ENCODE measurements at places on chromosomes 12 and 14.
A peak's percentile ranks its signal among the peaks of the same experiment; 100 is the strongest.

DNA sequence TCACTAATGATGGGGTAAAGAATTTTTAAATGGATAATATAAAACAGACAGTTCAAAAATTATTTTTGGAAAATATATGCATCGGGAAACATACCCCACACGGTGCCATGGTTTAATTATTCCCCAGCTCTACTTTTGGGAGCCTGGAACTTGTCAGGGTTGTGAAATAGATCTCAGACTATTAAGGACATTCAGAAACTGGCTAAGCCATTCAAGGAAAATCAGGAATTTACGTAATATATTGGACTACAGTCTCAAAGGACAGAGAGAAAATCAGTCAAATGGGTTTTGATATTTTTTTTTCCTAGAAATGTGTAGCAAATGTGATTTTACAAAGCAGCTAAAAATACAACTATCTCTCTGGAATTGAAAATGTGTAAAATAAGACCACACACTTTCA, 57.6 kb upstream of the MON2 start:
- no peak for DNase-seq

GRCh38 chr12:106358396-106359241, 1.1 kb downstream of the POLR3B start:
- DNase-seq, result no peak

GRCh38 chr12:93336291-93336741, 41.4 kb upstream of the NUDT4 start:
- DNase-seq, result no peak

DNA sequence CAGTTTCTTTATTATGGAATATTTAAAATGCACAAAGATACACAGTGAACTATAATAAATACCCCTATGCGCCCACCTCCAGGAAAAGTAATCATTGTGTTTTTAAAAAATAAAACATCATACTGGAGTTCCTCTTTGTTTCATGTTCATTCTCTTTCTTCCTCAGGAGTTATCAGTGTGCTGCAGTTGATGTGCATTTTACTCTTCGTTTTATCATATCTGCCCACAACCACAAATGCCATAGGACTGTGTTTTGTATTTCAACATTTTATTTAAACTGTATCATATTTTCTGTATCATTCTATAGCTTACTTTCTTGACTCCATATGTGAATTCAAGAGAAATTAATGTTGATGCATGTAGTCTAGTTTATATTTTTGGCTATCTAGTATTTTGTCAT, 53.9 kb downstream of the TSHR start:
- DNase-seq, result no peak

- DNase-seq, result no peak
Observed at GRCh38 chr14:34138175-34138574, 187.3 kb upstream of the EGLN3 start.

DNA sequence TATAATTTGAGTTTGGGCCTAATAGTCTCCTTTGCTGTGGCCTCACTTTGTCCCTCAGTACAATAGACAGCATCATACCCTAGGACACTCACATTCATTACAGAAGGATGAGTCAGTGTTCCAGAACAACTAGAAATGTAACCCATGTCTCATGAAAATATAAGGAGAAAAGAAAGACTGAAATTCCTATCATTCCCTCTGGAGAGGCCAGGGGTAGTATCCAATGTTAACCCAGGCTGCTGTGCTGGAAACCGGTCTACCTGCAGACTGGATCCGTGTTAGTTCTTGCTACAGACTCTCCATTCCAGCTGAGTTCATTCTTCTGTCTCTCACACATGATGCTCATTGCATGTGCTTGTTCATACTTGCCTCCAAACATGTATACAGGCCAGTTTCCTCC, 75.8 kb upstream of the HOXC13 start:
- DNase-seq, result no peak

- peak; percentile 75 for DNase-seq
Observed at GRCh38 chr12:130916241-130916911, 37.3 kb upstream of the ADGRD1 start.

- no peak for DNase-seq
Observed at GRCh38 chr12:65739606-65740005, 84.7 kb upstream of the HMGA2 start.

- DNase-seq, result peak; percentile 15
Observed at GRCh38 chr12:39764944-39765560, 145.4 kb upstream of the ABCD2 start.

DNA sequence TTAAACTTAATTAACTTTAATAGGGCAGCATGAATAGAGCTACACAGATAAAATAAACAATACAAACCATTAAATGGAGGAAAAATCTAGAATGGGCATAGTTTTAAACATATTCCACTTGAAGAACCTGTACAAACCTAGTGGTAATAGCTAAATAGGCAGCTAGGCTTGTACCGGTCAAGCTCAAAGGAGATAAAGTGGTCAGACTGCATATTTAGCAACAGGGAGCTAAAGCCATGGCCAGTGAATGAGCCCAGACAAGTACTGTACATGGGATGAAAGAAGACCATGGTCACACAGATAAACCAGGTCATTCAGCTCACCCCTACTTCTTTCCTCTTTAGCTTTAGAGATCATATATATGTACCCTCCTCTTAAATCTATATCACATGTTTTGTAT, 186.6 kb upstream of the KRR1 start:
- no peak for DNase-seq

DNA sequence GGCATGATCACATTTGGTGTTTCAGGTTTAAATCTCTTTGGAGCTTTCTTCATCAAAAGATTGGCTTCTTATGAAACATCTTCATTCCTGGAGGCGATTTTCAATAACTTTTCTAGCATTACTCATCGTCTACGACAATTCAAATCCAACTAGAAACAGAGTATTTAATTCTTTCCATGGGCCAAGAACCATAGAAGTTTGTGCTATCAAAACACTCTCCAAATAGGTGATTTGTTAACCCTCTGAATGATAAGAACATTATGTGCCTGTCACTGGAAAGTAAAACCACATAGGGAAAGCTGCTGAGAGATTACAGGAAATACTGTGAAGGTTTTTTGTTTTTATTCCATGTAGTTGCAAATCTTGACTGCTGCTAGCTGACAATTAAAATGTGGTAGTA, 6.9 kb upstream of the DCN start:
- DNase-seq, result no peak

- no peak for DNase-seq
Observed at GRCh38 chr12:41274643-41275042, 86.5 kb downstream of the PDZRN4 start.

- DNase-seq, result peak; percentile 21
Observed at GRCh38 chr12:44015333-44015941, 179.6 kb downstream of the TMEM117 start.

DNA sequence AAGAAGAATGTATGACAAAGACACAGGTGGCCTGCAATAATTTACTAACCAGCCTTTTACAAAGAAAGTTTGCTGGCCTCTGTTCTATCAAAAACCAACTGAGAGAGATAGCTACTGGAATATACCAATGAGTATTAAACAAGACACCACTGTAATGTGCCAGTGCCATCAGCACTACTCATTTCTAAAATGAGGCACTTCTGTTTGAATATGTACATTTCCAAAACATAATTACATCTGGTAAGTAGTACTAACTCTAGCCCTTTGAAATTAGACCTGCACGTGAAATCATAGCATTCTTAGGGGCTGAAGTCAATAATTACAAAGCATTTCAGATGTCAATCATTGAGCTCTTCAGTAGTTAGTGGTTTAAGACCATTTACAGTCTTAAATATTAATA, 6.9 kb upstream of the SYCP3 start:
- no peak for DNase-seq

DNA sequence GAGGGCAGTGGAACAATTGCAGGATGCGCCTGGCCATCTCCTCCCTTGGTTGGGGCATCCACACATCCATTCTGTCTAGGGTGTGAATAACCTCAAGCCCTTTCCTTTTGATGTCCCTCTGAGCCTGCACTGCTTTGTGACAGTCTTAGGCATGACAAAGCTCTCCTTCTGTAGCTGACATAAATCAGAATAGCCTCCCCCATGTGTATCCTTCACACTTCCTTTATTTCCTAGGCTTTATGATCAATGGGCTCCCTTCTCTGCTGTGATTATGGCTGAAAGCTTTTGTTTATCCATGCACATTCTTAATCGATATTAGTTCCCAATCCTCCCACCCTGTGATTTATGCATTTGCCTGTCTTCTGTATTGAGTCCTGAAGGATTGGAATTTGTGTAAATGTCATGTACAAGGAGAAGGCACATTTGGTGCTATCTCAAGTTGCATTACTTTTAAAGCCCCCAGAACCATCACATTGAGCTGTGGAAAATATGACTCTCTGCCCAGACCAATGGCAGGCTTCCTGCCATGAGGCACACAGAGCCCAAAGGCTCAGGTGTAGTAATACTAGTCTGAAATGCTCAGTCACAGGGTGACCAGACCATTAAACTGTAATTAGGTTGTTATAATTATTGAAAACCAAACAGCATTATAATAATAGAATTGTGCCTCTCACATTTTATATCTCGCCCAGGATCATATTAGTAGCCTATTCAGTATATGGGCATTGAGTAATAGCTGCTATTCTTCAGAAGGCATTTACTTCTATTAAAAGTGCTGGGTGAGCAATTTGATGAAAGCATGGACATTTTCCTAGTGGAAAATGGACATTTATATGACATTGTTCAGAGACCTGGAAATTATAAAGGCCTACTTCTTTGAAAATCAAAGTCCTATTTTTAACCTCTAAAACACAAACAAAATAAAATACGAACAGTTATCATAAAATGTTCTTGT, 14.0 kb downstream of the EMP1 start:
- no peak for DNase-seq

GRCh38 chr14:72610096-72610830, 283.6 kb downstream of the DPF3 start:
- DNase-seq, result no peak

- no peak for DNase-seq
Observed at GRCh38 chr12:123199936-123200335, 33.0 kb downstream of the MPHOSPH9 start.

DNA sequence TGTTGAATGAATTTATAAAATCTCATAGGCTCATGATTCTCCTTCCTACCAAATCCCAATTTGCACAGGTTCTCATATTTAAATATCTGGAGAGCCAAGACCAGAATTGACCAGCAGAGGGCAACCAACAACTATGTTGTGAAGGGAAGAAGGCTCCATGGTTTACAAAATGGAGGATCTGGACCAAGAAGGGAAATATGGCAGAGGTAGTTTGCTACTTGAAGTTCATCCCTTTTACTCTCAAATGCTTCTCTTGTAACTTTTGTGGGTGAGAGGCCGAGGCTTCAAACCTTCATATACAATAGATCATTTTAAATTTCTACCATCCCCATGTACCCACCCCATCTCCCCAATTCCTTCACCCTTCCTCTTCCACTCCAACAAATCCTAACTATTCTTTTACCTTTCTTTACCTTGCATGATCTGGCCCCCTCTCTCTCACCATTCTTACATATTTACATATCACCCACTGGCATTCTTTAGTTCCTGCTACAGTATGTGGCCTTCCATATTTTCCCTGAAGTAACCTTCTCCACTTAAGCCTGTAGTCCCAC, 3.8 kb upstream of the SMARCC2 start:
- DNase-seq, result peak; percentile 78

GRCh38 chr12:89185889-89186288, 166.4 kb downstream of the DUSP6 start:
- DNase-seq, result no peak

DNA sequence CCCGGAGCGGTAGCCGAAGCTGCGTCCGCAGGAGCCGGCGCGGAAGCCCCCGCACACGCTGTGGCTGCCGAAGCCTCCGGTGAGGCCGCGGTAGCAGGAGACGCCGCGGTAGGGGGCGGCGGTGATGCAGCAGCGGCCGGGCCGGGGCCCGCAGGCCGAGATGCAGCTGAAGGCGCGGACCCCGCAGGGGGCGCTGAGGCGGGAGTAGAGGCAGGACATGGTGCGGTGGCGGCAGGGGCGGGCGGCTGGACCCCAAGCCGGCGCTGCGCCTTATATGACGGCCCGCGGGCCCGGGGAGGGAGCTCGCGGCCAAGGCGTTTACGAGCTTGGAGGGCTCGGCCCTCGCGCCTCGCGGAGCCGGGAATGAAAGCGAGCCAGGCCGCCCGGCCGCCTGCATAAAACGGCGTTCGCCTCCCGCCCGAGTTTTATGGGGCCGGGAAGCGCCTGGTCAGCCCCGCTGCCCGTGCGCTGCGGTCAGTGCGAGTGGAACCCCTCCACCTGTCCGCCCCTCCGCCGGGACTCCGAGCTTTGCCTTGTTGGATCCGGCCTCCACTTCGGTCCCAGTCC, 16.0 kb upstream of the KRT86 start:
- DNase-seq, result no peak

- DNase-seq, result no peak
Observed at GRCh38 chr12:1608713-1609119, 14.3 kb upstream of the FBXL14 start.

GRCh38 chr12:14473707-14474287, 93.9 kb downstream of the PLBD1 start:
- DNase-seq, result no peak

- DNase-seq, result no peak
Observed at GRCh38 chr14:96479435-96480146, 22.6 kb upstream of the PAPOLA start.

GRCh38 chr12:8785499-8785898, 36.9 kb upstream of the A2ML1 start:
- DNase-seq, result no peak

GRCh38 chr12:131720921-131721320, 10.0 kb downstream of the SFSWAP start:
- no peak for DNase-seq

GRCh38 chr12:119679490-119679889, 11.6 kb downstream of the PRKAB1 start:
- DNase-seq, result no peak

DNA sequence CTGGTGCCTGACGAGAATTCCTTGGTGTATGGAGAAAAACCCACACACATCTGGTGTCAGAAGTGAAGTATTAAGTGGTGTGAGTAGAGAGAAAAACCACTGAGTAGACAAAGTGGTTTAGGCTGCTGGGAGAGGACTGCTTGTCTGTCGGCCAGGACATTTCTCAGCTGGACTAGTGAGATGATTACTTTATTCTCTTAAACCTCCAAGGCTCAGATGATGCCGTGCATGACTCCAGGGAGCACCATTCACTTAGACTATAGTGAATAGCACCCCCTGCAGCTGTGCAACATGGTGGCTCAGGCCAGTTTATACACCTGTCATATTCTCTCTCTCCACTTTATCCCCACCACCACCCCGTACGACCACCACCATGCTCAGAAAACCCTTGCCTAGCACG, 28.5 kb upstream of the NFYB start:
- no peak for DNase-seq

GRCh38 chr12:31233061-31233730, 92.8 kb downstream of the SINHCAF start:
- DNase-seq, result no peak

DNA sequence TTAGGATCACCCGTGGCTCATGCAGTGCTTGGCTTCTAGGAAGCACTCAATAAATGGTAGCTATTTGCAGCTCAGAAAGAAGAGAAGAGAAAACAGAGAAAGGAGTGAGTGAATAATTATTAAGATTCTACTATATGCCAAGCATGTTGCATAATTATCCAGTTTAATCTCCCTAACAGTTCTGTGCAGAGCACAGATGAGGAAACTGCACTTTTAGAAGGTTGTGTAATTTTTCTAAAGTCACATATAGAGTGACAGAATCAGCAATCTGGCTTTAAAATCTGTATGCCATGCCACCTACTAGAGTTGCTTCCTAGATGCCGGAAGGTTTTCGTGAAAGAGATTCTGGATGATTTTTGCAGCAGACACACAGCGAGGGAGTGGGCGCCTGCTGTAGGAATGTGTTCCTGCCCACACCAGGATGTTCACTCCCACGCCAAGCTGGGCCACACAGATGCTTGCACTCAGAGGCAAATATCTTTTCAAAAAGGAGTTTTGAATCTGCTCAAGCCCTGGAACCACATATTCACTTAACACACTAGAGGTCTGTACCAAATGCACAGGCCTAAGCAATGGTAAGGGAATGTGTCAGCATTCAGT, 50.2 kb upstream of the SMCO2 start:
- no peak for DNase-seq
